Forelimb muscle (tissue), 1 donor: ENCODE measurements at places on chromosomes 3 and 15.
A peak's percentile ranks its signal among the peaks of the same experiment; 100 is the strongest.

DNA sequence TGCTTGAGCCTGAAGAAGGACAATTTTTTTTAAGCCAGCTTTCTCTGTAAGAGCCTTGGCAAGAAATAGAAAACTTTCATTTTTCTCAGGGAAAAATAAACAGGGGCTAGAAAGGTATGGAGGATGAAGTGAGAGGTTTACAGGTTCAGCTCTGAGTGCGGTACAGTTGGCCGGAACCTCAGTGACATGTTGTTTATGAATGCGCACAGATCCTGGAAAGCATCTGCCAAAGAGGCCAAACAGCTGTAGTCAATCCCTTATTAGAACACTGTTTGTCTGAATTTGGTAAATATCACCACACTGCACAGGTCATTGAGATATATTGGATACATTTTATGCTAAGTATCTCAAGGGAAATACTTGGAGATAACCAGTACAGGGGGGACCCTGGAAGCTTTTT lies 561.8 kb upstream of the MDFIC2 start:
- no peak for DNase-seq

DNA sequence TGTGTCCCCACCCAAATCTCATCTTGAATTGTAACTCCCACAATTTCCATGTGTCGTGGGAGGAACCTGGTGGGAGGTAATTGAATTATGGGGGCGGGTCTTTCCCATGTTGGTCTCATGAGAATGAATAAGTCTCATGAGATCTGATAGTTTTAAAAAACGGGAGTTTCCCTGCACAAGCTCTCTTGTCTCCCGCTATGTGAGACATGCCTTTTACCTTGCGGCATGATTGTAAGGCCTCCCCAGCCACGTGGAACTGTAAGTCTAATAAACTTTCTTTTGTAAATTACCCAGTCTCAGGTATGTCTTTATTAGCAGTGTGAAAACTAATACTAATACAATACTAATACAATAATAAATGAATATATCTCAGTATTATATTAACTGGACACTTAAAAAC lies 9.9 kb upstream of the YEATS2 start:
- DNase-seq = no peak

DNA sequence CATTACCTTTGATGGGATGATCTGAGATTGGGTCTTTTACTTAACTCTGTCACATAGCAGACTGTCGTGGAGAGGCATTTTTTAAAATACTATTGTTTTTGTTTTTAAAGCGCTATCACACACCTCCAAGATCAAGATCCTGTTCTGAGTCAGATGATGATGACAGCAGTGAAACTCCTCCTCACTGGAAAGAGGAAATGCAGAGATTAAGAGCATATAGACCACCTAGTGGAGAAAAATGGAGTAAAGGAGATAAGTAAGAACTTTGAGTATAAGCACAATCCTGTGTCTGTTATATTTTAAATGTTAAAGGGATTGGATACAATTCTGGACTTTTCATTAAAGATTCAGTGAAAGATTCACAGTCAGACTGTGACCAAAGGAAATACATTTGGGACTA lies 18.4 kb upstream of the ZBTB47 start:
- no peak for DNase-seq

- no peak for DNase-seq
Measured at GRCh38 chr3:138297059-138297607, 32.5 kb downstream of the NME9 start.

GRCh38 chr15:78105476-78106241 lies 13.3 kb downstream of the SH2D7 start:
- no peak for DNase-seq

GRCh38 chr15:85312486-85312885 lies 67.9 kb upstream of the AKAP13 start:
- DNase-seq = no peak

- no peak for DNase-seq
Measured at GRCh38 chr15:88881775-88882174, 13.6 kb downstream of the HAPLN3 start.

DNA sequence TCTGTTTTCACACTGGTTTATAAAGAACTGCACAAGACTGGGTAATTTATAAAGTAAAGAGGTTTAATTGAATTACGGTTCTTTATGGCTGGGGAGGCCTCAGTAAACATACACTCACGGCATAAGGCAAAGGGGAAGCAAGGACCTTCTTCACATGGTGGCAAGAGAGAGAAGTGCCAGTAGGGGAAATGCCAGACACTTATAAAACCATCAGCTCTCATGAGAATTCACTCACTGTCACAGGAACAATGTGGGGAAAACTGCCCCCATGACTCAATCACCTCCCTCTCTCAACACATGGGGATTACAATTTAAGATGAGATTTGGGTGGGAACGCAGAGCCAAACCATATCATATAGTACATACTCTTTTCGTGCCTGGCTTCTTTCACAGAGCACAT lies 42.4 kb downstream of the MAP2K1 start:
- DNase-seq = no peak

DNA sequence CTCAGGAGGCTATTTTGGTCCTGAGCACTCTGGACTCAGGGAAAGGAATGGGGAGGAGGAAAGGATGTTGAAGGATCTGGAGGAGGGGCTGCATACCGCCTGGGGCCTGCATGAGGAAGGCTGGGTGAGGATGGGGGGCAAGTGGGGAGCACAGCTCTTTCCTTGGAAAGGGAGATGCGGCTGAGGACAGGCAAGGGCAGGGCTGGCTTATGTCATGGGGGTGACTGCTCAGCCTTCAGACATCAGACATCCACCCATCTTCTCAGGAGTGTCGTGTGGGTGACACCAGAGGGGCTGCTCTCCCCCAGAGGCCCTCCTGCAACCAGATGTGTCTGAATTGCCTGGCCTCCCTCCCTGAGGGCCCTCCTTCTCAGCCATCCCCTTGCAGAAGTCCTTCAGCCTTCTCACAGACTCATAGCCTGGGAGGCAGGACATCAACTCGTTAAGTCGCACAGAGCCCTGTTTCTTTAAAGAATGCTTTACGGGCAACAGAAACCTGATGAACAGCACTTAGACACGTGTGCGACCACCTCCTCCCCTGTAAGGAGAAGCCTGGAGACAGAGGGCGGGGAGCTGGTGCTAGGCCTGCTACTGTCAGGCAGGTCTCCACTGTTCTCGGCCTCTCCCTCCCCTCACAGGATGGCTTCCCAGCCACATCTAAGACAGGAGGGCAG lies 252.3 kb downstream of the OCA2 start:
- no peak for DNase-seq

DNA sequence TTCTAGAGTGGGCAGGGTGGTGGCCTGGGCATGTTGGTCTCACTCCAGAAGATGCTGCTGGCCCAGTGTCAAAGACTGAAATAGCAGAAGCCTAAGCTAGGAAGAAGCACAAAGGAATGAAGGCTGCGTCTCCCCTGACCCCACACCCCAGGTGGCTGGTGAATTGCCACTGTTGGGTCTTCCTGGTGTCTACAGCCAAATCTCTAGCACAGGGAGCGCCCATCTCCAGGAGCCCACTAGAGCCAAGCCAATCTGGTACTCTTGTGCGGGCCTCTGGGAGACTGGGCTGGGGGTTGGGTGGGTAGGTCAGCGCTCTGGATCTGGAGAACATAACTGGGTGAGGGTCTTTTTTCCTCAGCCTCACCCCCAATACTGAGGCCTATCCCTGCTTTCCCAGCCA lies 894 bp downstream of the TUSC2 start:
- DNase-seq = no peak

GRCh38 chr3:58414538-58415197 lies 19.0 kb downstream of the PDHB start:
- peak; percentile 39 for DNase-seq

DNA sequence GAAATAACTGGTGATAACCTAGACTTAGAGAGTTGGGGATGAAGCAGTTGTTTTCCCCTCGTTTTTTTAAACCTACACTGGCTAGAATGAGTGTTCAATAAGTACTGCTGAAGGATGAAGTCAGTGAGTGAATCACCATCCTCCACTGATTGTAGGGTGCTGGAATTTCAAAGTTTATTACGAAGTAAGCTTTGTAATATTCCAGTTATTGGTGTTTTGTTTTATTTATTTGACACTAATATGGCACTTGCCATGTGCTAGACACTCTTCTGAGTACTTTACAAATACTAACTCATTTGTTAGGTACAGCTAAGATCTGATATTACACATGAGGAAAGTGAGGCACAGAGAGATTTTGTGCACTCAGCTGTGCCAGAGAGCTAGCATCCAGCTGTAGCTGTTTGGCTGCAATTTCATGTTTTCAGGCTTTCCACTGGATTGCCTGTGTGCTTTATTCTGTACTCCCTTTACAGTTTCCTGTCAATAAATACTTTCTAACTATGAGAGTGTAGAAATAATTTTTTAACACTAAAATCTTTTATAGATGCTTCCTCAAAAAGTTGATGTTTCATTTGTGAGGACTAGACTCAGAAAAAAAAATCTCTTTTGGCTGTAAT lies 5.8 kb downstream of the MAP2K5 start:
- no peak for DNase-seq

DNA sequence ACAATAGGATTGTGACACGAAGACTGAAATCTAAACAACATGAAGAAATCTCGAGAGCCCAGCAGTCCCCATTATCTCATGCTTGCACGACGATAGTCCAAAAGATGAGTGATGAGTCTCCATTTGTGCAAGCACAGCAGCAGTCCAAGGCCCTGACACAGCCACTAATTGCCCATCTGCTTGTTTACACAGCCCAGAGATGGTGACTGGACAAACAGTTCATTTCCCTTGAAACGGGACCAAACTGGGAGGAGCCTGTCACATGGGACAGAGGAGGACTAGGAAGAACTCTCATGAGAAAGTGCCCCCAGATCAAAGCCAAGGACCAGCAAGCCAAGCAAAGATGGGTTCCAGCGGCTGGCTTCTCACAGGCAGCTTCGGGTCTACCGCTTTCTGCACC lies 121.0 kb downstream of the GREM1 start:
- DNase-seq = no peak

DNA sequence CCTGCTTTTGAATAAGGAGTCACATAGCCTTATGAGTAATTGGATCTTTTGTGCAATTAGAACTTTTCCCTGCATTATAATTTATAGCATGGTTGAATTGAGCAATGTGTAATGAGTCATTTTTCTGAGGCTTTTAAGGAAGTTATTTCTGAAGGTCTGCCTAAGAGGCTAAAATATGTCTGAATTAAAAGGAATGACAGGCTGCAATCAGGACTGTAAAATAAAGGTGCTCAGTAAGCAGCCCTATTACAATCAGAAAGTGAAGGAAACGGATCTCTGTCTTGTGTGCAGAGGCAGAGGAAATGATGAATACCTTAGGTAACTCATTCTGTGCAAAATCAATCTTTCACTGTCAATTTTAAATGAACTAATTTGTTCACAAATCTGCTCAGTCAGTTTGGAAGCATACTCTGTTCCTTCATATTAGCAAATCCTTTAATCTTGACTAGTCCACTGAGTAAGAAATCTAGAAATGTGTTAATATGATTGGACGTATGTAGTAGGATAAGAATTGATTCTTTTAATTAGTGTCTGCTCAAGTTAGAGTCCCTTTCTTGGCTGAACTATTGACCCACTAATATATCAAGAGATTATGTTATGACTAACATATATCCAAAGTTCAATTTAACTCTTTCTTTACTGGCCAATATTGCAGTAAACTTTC lies 290.1 kb downstream of the ZIC1 start:
- no peak for DNase-seq

GRCh38 chr3:112582244-112582874 lies 20.5 kb downstream of the SLC35A5 start:
- no peak for DNase-seq

DNA sequence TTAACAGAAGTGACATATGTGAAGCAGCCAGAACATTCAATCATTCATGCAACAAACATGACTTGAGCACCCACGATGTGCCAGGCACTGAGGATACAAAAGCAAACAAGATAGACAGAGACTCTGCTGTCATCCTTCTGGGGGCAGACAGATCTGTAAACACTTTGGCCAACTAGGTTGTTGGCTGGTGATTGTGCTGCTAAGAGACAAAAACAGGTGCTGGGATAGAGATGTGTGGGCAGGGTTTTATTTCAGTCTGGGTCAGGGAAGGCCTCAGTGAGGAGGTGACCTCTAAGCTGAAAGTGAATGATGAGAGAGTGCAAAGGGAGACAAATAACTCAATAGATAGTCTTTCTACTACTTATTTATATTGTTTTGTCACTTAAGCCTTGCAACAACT lies 147.0 kb upstream of the VEPH1 start:
- no peak for DNase-seq

GRCh38 chr15:100987143-100987542 lies 68.0 kb downstream of the LRRK1 start:
- DNase-seq = no peak

DNA sequence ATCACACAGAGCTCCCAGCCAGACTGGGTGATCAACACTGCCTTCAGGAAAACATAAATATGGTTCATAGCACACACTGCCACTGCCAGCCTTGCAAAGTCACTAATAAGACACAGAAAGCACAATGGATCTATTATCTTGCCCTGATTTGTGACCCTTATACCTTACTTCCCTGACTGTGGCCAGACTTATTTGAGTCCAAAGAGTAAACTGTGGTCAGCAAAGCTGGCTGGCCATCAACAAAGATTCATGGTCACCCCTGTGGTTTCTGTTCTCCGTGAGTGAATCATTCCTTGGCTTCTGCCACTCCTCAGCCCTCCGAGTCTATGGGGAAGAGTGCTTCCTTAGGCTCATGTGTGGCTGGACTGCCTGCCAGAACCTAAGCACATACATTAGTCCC lies 437.7 kb downstream of the RAP2B start:
- DNase-seq = no peak

DNA sequence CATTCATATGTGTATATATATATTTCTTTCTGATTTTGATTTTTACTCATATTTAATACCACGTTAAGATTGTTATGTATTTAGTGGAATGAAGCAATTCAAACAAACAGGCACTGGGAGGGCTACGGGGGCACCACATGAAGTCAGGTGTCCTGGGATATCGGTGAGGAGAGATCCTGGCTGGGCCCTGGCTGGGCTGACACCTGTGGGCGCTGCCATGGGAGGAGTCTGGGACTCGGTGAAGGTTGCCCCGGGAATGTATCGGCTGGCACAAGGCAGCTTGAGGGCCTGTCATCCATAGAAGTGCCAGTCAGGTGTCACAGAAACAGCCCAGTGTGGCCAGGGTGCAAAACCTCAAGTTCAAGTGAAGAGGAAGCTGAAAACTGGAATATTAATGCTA lies 766.9 kb upstream of the ARPP21 start:
- DNase-seq = no peak

DNA sequence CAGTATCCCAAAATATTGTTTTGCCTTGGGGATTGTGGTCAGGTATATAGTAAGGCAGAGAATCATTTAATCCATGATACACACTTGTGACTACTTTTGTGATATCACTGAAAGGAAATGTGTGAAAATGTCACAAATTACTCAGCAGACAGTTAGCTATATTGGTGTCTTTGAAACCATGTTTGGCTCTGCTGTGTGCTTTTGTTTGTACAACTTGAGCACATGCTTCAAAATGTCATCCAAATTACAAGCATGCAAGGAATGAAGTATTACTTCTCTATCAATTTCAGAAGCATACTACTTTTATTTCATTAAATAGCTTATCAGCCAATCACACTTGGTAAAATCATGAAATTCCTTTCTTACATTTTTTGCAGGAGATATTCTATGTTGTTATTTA lies 619.0 kb upstream of the AGTR1 start:
- no peak for DNase-seq

GRCh38 chr3:46370839-46371518 lies at the start of gene CCR5:
TSS of gene CCR5 (plus strand) at chr3:46370946. CDS start at chr3:46372903, 1,957 bp downstream.
- DNase-seq = no peak
